Stimulated activated CD4-positive, alpha-beta T cell treated with anti-CD3 and anti-CD28 coated beads, Interleukin-4, amount 100 ng/mL, for 1 hour (primary cell): ENCODE measurements at places on chromosomes 12 and 14.

- no peak for DNase-seq
Measured at GRCh38 chr14:51610771-51611170, 40.9 kb upstream of the FRMD6 start.

GRCh38 chr12:8648576-8649205 is 13.9 kb downstream of the MFAP5 start:
- DNase-seq = peak; percentile 40

- no peak for DNase-seq
Measured at GRCh38 chr14:104477666-104478380, 101.7 kb upstream of the C14orf180 start.

DNA sequence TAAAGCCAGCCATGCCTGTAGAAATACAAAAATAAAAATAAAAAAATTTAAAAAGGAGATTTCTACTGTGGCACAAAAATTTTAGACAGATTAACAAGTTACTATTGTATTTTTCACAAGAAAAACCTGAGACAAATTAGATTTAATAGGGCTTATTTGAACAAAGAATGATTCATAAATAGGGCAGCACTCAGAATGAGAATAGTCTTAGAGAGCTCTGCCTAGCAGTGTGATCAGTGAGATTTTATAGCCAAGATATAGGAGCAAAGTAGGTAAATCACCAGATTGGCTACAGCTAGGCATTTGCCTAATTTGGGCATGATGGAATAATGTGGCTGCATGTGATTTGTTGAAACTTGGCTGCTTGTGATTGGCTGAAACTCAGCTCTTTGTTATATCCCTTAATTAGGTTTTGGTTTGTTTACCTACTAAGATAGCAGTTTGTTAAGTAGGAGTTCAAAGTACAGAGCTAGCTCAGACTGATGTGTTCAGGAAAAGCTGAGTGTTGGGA is 279.7 kb upstream of the TMTC1 start:
- DNase-seq = no peak

GRCh38 chr14:90447720-90448497 is 51.1 kb downstream of the CALM1 start:
- no peak for DNase-seq

DNA sequence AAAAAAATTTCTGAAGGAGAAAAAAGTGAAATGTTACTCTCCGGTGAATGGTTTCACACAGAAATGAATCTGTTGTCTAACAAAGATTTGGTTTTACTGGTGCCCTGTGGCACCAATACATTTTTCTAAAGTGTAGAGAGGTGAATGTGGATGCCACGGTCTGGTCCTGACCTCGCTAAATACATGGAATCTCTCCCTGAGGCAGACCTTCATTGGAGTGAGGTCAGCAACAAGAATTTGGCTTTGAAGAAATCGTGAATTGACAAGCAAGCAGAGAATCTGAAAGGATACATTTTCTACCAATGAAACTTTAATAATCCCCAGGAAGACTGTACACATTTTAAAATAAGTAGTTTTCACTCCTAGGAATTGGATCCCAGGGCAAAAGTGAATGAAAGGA is 81.2 kb upstream of the OTOGL start:
- no peak for DNase-seq

GRCh38 chr14:59098377-59098776 is 90.1 kb upstream of the DAAM1 start:
- DNase-seq = no peak

GRCh38 chr12:7207866-7208625 is 18.6 kb downstream of the PEX5 start:
- DNase-seq = no peak

GRCh38 chr14:101323111-101323510 is 238.2 kb upstream of the DIO3 start:
- no peak for DNase-seq
